Stimulated activated CD4-positive, alpha-beta T cell treated with anti-CD3 and anti-CD28 coated beads, Interleukin-4, amount 100 ng/mL, for 48 hours (primary cell): ENCODE measurements at places on chromosomes 7 and 10.

DNA sequence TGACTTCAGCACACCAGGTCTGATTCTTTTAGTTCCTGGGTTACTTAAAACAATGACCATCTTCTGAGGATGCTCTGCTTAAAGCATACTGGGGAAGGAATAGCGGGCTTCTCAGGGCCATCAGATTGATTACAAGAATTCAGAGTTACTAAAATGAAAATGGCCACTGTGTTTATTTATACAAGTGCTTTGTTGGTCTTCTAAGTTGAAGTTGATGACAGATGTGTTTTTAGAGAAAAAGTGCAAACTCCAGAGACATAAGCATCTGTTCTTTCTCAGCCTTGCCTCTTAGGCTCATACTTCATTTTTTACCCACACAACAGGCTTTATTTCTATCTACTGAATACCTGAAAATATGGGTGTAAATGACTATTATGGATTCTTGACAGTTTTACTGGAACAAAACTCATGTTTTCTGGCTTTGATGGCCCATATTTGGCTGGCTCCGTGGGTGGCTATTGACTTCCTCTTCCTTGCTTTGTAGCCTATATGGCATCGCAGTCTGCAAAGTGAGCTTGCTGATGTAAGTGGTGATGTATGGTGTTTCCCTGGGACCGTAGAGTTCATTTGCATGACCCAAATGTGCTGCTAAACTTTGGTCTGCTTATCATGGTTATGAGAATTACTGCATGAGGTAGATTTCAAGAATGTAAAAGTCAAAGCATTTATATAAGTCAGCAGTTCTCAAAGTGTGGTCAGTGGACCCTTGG lies 121.3 kb downstream of the BMPER start:
- DNase-seq = no peak

GRCh38 chr10:91357497-91357896 lies 52.6 kb upstream of the HECTD2 start:
- DNase-seq = no peak

DNA sequence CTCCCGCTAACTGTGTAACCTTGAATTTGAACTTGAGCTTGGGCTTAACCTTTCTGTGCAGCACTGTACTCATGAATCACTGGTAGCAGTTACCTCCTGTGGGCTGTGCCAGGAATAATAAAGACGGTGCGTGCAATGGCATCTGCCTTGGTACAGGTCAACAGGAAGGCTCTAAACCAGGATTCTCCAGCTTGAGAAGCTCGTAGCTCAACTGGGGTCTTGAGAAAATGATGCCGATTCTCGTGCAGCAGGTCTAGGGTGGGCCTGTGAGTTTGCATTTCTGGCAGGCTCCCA lies 112.5 kb upstream of the ANLN start:
- DNase-seq = no peak

GRCh38 chr10:69810097-69810496 lies 8.4 kb downstream of the COL13A1 start:
- DNase-seq = no peak

DNA sequence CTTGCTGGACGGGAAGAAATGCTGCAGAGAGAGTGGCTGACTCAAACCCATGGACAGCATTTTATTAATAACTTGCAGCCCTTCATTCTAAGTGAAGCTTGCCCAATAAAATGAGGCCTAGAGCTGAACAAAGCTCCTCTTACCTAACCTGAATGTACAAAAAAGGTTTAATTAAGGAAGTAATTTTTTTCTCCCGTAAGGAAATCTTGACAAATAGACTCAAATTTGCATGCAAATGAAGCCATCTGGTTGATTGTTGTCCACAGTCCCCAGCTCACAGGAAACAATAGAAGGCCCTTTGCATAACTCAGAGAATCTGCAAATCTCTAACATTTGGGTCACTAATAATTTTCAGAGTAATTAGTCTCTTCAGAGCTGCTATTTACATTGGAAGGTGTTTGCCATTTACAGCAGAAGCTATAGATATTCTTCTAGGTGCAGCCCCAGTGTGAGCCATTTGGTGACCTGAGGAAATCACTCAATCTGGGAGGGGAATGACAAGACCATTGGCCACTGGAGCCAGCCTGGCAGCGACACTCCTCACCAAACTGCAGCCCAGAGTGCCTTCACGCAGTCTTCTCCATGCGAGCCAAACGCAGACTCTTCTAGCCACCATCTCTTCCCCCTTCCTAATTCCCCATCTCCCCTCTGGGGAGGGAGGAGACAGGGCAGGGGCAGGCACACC lies 483.0 kb upstream of the C7orf33 start:
- DNase-seq = no peak

GRCh38 chr10:45376371-45376801 lies 2.4 kb downstream of the ALOX5 start:
- DNase-seq = no peak

- DNase-seq = peak; percentile 40
These were observed 41.7 kb downstream of the FAS start for GRCh38 chr10:89032141-89032891.

DNA sequence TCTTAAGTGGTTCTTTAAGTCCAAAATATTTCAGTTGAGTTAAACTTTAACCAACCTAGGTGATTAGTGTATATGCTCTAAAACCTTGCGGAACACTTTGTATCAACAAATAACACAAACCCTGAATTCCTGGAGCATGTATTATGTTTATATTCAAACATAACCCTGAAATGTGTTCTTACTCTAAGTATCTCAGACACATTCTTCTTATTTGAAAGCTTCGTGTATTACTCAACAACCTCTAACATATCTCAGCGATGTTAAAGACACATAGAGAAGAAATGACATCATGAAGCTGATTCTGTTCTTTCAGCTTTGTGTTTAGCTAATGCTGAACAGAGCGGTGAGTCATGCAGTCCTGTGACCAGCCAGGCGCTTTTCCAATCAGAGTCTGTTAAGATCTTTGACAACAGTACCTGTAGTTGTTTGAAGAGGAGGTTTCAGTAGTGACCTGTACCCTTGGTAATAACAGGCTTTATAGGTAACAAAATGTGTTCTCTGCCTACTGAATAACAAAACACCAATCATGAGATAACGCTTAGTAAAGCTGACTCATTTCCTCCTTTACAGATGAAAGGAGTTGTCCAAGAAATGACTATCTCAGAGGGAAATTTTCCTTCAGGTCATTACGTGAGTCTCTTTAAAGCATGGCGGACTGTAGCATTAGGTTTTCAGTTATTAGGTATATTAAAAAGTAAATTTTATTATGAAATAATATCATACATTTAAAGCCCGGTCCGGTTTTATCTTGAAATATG lies 67.3 kb upstream of the KLF6 start:
- peak; percentile 67 for DNase-seq

DNA sequence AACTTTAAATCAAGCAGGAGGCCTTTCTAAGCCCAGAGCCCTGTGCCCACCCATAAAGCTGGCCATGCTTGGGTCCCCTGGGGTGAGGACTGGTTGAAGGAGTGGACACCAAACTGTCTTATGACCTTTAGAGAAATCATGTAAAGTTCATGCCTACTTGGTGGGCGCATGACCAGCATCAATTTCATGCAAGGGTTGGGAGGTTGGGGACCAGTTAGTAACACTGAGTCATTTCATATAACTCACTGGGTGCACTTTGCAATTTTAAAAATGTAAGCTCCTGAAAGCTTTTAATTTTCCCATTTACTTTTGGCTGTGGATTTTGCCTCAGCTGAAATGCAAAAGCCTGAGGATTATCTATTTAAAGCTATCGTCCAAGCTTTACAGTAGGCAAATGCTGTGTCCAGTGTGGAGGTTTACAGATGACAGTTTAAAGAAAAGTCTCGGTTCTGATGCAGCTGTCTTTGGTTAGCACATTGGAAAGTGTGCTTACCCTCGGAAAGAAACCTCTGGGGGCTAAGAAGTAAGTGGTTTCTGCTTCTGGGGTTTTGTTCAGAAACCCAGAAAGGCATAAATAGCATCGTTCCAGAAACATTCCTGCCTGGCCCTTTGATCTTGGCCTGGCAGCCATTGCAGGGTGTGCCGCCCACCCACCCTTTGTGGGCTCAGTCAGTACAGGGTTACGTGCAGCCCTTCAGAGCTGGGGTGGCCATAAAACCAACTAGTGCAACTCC lies 48.8 kb upstream of the CHST15 start:
- no peak for DNase-seq

DNA sequence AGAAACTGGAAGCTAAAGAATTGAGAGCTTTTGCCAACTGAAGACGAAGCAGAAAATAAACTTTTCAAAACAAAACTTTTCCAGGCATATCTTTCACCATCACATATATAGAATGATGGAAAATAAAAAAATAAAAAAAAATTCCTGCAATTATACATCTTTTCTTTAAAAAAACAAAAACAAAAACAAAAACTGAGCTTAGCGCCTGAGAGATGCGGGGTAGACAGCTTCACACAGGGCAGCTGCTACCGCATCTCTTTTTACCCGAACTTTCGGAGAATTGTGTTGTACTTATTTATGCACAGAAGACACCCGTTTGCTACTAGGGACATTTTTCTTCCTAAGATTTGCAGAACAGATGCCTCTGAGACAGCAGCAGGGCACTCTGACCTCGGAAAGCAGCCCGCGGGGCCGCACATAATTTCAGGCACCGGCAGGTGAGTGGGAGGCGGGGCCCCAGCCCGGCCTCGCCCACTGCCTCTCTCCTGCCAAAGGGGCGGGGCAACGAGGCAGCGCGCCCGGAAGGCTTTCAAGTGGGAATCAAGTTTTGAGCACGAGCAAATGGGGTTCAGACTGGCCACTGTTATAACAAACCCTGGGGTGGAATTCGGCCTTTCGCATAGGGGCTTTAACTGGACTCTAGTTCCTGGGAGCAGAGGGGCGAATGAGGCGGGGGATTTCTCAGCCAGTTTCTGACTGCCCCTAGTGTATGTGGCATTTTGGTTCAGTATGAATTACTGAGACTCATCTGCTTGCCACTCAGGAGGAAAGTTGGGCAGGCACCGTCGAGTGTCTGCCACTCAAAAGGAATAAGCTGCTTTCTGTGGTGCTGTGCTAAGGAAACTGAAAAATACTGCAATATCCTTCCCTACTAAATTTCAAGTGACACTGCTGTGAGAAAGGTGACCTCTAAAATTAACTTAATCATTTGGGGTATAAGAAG lies 18.5 kb upstream of the FAM133B start:
- no peak for DNase-seq

GRCh38 chr7:112855227-112855626 lies 65.0 kb upstream of the TMEM168 start:
- DNase-seq = no peak

DNA sequence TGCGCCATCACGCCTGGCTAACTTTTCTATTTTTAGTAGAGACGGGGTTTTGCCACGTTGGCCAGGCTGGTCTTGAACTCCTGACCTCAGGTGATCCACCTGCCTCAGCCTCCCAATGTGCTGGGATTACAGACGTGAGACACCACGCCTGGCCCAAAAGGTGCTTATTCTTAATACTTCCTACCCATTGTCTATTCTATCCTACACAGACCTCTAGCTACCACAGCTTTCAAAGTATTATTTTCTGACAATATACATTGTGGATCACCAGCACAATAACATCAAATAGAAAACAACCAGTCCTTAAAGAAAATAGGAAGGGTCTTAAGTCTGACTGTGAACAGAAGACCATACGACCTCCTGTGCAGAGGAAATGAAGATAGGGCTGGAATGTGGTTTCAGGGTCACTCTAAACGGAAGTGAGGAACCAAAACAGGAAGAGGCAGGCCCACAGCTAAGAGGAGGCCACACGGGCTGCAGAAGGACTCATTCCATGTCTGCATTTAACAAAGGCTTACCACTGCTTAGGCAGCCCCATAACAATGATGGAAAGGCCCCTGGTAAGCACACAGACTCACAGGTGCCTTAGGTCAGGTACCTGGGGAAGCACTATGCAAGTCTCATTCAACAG lies 115.2 kb downstream of the ZFAND4 start:
- DNase-seq = no peak

GRCh38 chr10:102135956-102136526 lies 3.2 kb downstream of the PPRC1 start:
- DNase-seq = no peak

GRCh38 chr10:44398747-44399658 lies 14.1 kb upstream of the CXCL12 start:
- DNase-seq = no peak

DNA sequence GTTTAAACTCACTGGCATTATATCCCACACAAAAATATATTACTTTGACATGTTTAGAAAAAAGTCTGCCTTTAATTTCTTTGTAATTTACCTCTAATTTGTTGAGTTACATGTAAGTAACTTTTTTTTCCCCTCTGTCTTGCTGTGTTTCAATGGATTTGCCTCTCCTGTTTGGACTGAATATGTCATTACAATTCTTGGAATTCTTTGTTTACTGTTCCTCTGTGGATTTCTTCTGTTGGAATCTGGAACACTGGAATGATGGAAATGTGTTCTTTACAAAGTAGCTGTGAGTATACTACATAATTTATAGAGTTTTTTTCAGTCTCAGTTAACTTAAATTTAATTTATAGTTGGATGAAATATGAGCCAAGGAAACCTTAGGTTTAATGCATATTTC lies 30.4 kb downstream of the SEPTIN7 start:
- no peak for DNase-seq

- no peak for DNase-seq
These were observed 86.3 kb upstream of the FAM171A1 start for GRCh38 chr10:15457382-15457781.

DNA sequence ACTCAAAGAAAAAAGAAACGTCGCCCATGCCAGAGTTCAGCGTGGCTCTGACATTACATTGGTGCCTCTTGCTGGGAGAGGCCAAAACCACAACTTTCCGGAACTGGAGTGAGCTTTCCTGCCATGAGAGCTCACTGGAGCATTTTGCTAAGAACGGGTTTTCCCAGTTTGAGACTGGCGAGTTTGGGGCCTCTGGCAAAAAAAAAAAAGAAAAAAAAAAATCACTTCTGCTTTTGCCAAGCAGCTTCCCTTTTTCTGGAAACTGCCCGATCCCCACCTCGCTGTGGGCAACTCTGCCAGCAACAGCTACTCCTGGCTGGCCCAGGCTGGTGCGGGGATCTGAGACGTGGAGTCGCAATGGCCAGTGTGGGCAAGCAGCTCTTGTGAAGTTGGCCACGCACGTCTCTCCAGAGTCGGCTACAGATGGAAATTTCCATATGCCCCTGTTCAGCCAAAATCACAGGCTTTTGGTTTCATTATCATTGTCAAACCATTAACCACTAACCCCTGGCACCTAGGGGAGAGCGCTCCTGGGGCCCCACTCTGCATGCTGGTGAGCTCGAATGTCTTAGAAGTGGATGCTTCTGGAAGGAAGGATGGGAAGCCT lies 25.7 kb downstream of the PRKAG2 start:
- DNase-seq = peak; percentile 17

GRCh38 chr10:103080891-103081581 lies 112.0 kb downstream of the NT5C2 start:
- no peak for DNase-seq

DNA sequence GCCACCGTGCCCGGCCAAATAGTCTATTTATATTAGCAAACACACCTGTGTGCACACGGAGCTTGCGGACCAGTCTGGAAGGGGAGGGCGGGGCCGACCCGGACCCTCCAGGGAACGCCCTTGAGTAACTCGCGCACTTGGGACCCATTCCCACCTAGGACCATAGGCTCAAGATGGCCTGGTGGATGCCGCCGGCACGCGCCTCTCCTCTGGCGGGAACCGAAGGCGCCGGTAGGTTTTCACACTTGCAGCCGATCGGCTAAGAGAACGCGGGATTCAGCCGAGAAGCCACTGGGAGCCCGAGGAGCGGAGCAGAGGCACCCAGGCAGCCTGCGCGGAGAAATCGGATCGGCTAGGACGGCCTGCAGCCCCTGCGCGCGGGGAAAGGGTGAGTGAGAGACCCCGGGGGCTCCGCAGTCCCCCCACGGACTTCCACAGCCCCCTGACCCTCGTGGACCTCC lies 18.9 kb downstream of the IFT22 start:
- no peak for DNase-seq
